Activated T-cell treated with anti-CD3 and anti-CD28 coated beads, Interleukin-2, amount 50 U/mL, for 48 hours (primary cell): ENCODE measurements at places on chromosomes 1 and 21.

DNA sequence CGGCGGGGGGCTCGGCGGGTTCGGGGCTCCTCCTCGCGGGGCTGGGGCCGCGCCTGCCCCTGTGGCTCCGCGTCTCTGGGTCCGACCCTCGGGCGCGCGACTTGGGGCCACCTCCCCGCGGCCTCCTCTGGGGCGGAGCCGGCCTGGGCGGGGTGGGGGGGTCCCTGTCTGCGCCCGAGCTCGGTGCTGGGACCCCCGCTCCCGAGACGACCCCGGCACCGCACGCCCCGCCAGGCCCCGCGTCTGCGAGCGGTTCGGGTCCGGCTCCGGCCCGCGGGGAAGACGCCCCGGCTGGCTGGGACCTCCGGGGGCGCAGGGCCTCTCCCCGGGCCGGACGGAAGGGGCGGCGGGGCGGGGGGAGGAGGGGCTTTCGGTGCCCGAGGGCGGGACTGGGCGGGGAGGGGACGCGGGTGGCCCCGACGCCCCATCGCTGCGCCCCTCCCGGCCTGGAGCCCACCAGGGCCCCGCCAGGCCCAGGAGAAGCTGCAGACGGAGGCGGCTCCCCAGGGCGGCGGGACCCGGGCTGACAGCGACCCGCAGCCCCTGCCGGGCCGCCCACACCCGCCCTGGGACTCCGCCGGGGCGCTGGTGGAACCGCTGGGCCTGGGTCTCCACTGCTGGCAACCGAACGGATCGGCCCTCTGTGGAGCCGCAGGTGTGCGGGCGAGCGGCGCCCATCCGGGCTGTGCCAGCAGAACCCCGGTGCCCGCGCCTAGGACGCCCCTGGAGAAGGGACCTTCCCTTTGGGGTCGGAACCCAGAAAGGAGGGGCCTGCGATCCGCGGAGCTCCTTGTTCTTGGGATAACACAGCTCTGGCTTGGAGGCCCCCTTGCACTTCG lies 610 bp downstream of the COL6A2 start:
- DNase-seq: peak; percentile 25

GRCh38 chr1:5658340-5659316 lies 333.6 kb downstream of the NPHP4 start:
- peak; percentile 7 for DNase-seq

DNA sequence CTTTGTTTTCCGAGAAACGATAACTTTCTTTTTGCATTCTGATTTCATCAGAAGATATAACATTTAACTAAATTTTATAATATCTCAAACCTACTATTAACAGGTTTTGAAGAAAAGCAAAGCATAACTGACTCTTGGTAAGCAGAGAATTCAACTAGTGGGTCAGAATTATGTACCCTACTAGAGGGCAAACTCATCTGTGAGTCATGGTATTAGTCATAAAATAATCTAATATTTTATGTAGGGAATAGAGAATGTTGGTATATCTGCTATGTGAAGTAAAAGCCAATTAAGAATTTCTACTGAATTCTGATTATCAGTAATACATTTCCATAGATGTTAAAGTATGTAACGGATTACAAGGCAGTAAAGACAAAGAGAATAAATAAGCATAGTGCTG lies 56.8 kb downstream of the USP1 start:
- no peak for DNase-seq

DNA sequence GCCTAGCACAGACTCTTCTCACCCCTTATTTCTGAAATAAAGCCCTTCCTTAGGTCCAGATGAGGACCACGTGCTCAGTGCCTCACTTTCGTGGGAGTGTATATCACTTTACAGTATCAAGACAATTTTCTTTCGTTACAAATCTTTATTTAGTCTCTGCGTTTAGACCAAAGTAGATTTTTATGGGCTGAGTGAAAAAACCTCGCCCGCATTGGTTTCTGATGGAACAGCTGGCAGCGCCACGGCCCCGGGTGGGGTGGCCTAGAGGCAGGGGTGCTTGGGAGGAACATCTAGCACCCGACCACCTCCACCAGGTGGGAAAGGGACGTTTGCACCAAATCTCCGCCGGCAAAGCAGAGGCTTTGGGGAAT lies 7.6 kb downstream of the SIM2 start:
- no peak for DNase-seq

GRCh38 chr1:51990478-51990965 lies at the start of gene RAB3B:
TSS of gene RAB3B (minus strand) at chr1:51990700. CDS start at chr1:51977117, 13,583 bp downstream.
- DNase-seq: peak; percentile 87

DNA sequence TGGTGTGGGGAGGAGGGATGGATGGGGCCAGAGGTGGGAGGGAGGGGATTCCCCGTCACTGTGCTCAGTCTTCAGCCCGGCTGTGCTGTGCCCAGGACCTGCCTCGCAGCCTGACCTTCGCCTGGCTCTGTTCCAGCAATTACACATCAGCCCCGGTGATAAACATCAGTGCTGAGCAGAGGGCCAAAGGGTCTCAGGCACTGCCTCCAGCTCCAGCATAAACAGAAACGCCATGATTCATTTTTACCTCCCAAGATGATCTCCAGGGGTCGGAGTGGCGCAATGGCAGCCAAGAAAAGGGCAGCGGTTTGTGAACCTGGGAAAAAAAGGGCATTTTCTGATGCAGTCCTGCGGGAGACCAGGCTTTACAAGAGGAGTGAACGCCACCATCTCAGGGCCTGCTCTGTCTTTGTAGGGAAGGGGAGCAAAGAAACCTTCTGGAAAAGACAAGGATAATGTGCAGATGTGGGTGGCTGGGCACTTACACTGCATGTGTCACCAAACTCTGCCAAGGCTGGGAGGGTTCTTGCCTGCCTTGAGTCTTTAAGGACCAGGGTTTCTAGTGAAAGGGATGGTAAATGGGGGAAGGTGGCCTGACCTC lies 28.1 kb downstream of the SHISA4 start:
- no peak for DNase-seq

DNA sequence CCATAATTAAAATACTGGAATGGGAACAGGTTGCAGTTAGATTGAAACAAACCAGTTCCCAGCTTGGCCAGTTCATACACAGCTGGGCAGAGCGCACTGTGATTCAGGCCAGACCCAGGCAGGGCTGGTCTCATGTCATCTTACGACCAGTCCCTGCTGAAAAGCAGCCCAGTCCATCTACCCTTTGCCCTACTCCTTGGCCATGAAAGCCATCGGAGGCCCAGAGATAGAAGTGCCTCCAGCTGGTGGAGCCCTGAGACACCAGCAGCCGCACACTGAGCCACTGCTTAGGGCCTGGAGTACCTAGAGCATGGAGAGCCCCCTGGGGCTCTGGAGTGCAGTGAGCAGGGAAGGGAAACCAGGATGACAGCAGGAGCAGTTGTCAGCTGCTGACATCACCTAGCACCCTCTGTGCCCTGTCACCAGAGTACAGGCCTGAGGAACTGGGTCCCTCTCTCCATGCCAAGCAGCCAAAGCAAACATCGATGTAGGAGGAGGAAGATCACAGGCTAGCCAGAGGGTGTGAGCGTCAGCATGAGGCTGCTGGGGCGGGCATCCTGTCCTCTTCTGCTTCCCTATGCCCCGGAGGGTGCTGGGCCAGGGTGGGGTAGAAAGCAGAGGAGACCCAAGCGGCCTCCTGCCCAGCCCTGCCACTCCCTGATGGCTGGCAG lies 34.2 kb upstream of the TMEM125 start:
- no peak for DNase-seq

DNA sequence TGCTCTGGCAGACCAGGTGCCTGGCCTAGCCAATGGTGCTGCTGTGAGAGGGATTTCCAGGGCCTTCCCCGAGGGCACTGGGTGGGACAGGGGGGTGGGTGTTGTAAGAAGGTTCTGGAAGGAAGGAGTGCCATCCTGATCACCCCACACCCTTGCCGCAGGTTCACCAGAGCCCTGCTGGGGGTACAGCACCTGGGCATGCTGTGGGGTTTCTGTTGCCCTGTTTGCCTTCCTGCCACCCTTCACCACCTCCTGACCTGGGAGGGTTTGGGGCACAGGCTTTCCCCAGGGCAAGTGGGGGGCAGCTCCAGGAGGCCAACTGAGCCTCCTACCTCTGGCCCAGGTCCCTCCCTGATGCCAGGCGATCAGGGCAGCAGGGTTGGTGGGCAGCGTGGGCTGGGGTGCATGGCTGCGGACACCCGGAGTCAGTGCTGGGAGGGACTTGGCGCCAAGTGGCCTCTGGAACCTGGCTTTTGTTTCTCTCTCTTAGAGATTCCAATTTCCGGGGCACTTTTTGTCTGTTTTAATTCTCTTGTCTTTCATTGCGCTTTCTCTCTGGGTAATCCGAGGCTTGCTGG lies 318.8 kb downstream of the PTPRU start:
- DNase-seq: no peak

DNA sequence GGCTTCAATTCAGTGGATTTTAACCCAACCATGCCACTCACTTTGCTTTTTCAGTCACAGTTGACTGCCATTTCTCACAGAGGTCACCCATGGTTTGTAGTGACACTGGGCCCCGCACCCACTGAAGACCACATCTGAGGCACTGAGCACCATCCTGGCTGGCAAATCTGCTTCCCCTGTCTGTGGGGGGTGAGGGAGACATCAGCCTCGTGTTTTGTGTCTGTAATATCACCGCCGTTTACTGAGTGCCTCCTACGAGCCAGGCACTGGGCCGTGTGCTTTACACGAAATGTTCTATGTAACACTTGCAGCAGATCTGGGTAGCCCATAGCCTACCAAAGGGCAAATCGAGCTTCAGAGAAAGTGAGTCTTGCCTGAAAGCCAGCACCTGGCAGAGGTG lies 161.8 kb downstream of the PGBD5 start:
- DNase-seq: peak; percentile 7

DNA sequence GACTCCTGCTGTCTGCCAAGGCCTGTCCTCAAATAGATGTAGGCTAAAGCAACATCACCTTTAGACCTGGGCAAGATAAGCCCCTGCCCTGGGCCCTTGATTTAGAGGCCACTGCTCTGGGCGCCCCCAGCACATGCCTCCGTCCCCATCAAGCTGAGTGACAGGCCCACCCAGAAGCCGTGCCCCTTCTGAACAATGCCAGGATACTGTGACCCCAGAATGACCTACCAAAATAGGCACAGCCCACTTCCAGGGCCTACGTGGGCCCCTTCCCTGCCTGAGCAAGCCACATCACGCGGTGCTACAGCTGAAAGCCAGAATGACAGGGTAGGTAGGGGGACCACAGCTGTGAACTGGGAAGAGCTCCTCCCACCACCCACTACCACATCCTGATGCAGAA lies 24.7 kb upstream of the BECN2 start:
- no peak for DNase-seq

DNA sequence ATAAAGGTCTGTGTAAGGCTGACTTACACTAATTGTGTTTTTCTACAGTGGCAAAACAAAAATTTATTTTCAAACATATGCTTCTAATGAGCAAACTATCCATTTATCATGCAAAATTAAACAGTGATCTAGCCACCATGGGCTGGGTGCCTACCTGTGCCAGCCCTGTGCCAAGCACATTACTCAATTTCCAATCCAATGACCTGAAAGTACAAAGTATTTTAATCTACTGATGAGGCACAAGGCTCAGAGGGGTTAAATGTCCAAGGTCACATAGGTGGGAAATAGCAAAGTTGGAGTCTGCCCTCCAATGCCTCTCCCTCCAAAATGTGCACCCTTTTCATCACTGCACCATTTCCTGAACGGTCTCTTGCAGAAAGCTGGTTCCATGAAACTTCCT lies 279.1 kb upstream of the FMN2 start:
- no peak for DNase-seq

DNA sequence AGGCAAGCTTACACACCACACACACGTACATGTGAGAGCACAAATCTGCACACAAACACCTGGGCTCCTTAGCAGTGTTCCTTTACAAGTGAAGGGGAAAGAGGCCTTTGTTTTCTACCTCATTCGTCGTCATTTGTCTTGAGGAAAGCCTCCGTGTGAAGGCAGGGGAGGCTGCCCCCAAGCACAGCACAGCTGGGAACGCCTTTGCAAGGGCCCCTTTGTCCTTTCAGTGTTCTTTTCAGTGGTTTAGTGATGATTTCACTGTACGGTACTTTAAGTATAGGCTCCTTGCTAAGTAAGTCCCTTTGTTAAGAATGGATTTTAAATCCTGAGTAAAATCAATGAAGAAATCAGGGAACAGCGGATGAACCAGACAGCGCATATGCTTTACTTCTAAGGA lies 94.1 kb downstream of the PGBD5 start:
- DNase-seq: no peak

GRCh38 chr1:218492874-218493273 lies 147.7 kb downstream of the TGFB2 start:
- DNase-seq: no peak

- DNase-seq: no peak
Measured at GRCh38 chr1:29145739-29146437, 22.2 kb upstream of the TMEM200B start.

DNA sequence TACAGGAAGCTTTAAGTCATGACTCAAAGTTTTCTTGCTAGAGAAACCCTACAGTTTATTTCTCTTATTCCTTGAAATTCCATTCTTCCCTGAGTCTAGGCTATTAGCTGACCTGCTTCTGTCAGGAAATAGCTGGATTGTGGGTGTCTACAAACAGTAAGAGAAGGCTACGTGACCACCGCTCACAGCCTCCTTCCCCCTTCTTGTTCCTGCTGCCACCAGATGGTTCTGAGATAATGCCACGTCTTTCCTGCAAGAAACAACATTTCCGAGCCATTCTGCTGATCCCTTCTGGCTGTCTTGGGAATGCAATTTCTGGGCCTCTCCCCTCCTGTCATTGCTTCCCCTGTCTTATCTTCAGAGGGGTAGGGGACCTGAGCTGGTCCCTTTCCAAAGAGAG lies 128.9 kb upstream of the SGIP1 start:
- DNase-seq: no peak

GRCh38 chr1:117215733-117216462 lies 5.2 kb upstream of the VTCN1 start:
- DNase-seq: no peak

DNA sequence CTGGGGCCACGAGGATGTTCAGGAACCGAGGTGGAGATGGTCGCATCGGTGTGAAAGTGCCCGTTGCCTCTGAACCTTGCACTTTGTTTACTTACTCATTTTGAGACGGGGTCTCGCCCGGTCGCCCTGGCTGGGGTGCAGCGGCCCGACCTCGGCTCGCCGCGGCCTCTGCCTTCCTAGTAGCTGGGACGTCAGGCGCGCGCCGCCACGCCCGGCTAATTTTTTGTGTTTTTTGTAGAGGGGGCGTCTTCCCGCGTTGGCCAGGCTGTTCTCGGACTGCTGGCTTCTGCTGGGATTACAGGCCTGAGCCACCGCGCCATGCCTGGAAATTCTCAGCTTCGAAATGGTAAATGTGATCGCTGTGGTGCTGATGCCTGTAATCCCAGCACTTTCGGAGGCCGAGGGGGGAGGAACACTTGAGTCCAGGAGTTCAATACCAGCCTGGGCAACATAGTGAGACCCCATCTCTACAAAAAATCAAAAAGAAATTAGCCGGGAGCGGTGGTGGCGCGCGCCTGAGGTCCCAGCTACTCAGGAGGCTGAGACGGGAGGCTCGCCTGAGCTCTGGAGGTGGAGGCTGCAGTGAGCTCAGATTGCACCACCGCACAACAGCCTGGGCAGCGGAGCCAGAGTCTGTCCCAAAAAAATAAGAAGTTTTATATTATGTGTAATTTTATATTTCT lies 684 bp upstream of the MRPL20 start:
- DNase-seq: no peak

- DNase-seq: no peak
Measured at GRCh38 chr1:97820470-97821188, 100.2 kb downstream of the DPYD start.

GRCh38 chr1:148363439-148363810 lies 119.7 kb downstream of the PPIAL4G start:
- DNase-seq: no peak

GRCh38 chr21:33700491-33700890 lies 58.2 kb downstream of the ITSN1 start:
- no peak for DNase-seq

GRCh38 chr1:992362-992761 lies 7.5 kb downstream of the HES4 start:
- DNase-seq: no peak

- DNase-seq: no peak
Measured at GRCh38 chr21:20611008-20611407, 387.2 kb upstream of the NCAM2 start.
